ENCODE measurements at places on chromosomes 13 and 19. TPM values are rescaled to one million over a fixed set of nuclear protein-coding genes. Genes with fewer than 3 reads are reported as not detected.

Gene CGB2
- not detected for total RNA-seq

Gene LILRB1
- total RNA-seq: not detected

Gene IZUMO2
- total RNA-seq: not detected

Gene RGCC
- 47.0 TPM for total RNA-seq

Gene TMEM272
- total RNA-seq: not detected

Gene TRPM4
- 0.54 TPM for total RNA-seq

Gene SHISA7
- total RNA-seq: not detected

Gene MBD3L2
- total RNA-seq: not detected

Gene MPV17L2
- 10.3 TPM for total RNA-seq

Gene CHST8
- total RNA-seq: not detected

Gene ZNF71
- total RNA-seq: 6.2 TPM

Gene ZNF256
- total RNA-seq: 5.4 TPM

Gene SPACA4
- not detected for total RNA-seq

Gene RCBTB2
- 7.6 TPM for total RNA-seq

Gene IRGC
- total RNA-seq: not detected

Gene DNM2
- total RNA-seq: 410 TPM

Gene ZNF134
- total RNA-seq: 13.9 TPM

Gene ZBTB45
- 20.0 TPM for total RNA-seq

Gene C19orf73
- total RNA-seq: 1.1 TPM

Gene ATP4B
- not detected for total RNA-seq

Gene PLIN4
- not detected for total RNA-seq

Gene PALM3
- total RNA-seq: not detected

Gene PCDH20
- not detected for total RNA-seq

Gene NCR1
- total RNA-seq: not detected

Gene CYP4F11
- not detected for total RNA-seq

Gene SEMA6B
- not detected for total RNA-seq

Gene PLPPR3
- not detected for total RNA-seq

Gene SAFB2
- total RNA-seq: 116 TPM

Gene LILRA1
- total RNA-seq: not detected

Gene FCHO1
- 98.7 TPM for total RNA-seq

Gene SPRY2
- not detected for total RNA-seq

Gene RDH8
- not detected for total RNA-seq

Gene TGFBR3L
- 4.6 TPM for total RNA-seq
